Stimulated activated CD4-positive, alpha-beta T cell treated with anti-CD3 and anti-CD28 coated beads, Interleukin-1b, Interleukin-23, amount 100 ng/mL, for 1 hour (primary cell): ENCODE measurements at places on chromosomes 1 and 21.

GRCh38 chr1:43530483-43531106 lies at the start of gene PTPRF:
TSS of gene PTPRF (plus strand) at chr1:43530883. CDS start at chr1:43545076, 14,193 bp downstream.
- no peak for DNase-seq

DNA sequence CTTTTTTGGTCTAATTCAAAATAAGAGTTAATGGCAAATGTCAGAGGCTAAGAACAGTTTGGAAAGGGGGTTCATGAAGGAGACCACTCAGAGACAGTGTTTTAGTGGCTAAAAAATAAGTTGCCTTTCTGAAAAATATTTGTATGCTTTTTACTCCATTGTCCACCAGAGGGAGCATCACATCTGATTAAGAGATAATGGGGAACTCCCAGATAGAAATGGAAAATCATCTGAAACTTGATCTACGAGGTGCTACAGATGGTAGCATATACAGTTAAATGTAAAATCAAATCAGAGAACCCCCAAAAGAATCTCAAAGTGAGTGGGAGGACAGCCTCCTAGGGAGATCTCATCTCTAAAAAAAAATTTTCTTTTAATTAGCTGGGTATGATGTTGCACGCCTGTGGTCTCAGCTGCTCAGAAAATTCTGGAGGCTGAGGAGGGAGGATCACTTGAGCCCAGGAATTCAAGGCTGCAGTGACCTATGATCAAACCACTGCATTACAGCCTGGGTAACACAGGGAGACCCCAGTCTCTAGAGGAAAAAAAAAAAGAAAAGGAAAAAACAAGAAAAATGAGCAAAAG lies 9.7 kb downstream of the SMYD3 start:
- DNase-seq: no peak

GRCh38 chr1:66275083-66275482 lies 258.9 kb upstream of the SGIP1 start:
- no peak for DNase-seq

- no peak for DNase-seq
These were observed 47.3 kb downstream of the FAM78B start for GRCh38 chr1:166119471-166119965.

DNA sequence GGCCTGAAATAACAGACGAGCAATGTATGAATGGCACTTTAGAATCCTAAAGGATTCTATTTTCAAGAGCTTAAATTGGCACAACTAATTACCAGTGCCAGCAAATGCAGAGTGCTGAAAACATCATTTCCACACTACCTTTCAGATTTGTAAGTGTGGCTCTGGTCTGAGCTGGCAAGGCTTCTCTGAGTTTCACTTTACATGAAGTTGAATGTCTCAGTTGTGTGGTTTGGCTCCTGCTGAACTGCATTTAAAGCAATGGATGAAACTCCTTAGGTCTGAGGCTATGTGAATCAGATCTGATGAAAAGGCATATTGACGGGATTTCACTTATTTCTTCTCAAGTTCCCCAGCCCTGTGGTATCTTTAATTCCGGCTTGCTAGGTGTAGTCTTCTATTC lies 114.8 kb upstream of the PTGFR start:
- no peak for DNase-seq

DNA sequence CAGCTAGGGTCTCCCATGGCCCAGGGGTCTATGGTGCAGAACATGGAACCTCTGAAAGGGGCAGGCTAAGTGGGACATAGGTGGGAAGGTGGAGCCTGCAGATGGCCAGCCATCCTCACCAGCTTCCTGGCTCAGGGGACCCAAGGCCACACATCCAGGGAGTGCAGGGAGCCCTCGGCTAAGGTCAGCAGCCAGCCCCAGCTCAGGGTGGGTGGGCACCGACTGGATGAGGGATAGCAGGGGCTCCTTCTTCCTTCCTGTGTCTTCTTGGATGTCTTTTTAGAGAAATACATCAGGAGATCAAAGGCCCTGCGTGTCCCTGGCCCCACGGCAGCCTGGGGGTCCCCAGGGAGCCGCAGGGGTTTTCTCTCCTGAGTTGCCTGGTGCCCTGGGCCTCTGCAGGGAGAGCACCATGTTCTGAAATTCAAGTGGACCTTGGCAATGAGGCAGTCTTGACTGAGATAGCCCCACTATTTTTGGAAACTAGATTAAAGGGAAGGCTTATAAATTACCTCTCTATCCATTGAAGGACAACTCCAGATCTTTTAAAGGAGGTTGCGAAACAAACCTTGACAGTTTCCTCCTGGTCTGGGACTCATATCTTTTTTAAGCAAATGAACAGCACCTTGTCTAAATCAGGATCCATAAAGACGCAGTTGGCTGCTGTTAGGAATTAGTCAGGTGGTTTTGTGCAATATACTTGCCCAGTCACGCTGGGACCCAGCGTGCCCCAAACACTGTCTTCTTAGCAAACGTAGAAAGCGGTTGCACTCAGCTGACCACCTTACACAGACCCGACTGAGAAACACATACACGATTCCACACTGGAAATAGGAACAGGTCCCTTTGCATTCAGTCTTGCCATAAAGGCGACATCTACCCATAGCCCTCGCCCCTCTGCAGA lies 242.3 kb downstream of the TOMM20 start:
- no peak for DNase-seq

DNA sequence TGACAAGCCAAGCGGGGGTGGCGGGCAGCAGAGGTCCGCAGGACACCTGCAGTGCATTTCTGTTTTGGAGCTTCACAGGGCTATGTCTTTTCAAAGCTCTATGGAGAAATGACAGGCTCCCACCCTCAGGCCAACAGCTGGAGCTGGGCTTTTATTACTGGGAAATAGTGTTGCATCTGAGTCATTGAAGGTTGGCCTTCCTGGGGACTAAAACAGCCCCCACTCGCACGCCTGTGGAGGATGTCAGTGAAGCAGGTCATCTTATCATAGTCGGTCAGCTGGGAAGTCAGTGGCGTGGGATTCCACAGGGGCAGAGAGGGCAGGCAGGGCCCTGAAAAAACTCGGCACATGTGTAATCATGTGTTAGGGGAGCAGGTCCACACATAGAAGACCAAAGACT lies 55.3 kb downstream of the NTPCR start:
- no peak for DNase-seq

GRCh38 chr1:107195476-107195875 lies 54.6 kb downstream of the NTNG1 start:
- DNase-seq: no peak
